ENCODE measurements at places on chromosomes 11 and 22. TPM values are rescaled to one million over a fixed set of nuclear protein-coding genes. Genes with fewer than 3 reads are reported as not detected.

The HARBI1 gene
- polyA plus RNA-seq: 4.3 TPM

The ENTHD1 gene
- polyA plus RNA-seq: not detected

The RFPL2 gene
- 0.20 TPM for polyA plus RNA-seq

The NR1H3 gene
- 52.3 TPM for polyA plus RNA-seq

The KCNE3 gene
- 28.4 TPM for polyA plus RNA-seq

The MGAT3 gene
- 22.0 TPM for polyA plus RNA-seq

The UPK3A gene
- polyA plus RNA-seq: 0.95 TPM

The TYR gene
- 0.09 TPM for polyA plus RNA-seq

The NOX4 gene
- polyA plus RNA-seq: 53.8 TPM

The SLC17A6 gene
- polyA plus RNA-seq: not detected

The DRICH1 gene
- polyA plus RNA-seq: 3.3 TPM

The SMIM35 gene
- 0.09 TPM for polyA plus RNA-seq

The SCUBE1 gene
- polyA plus RNA-seq: 10.9 TPM

The RIMBP3B gene
- polyA plus RNA-seq: not detected

The PEX26 gene
- polyA plus RNA-seq: 34.0 TPM

The NAV2 gene
- polyA plus RNA-seq: 39.5 TPM

DNA sequence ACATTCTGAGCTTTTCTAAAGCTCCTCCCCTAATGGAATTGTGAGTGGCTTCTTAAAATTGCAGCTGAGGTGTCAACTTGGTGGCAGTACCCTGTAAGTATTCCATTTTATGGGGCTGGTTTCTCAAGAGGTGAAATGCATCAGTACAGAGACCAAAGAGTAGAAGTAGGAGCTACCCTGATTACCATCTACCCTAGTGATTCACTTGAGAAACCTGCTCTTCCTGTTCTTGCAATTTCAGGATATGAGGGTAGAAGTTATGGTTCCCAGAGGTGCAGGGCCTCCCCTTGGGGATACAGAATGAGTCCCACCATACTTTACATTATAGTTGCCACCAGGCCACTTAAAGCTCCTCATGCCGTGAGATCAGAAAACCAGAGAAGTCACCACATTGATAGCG is 944.6 kb downstream of the OPCML start:
- no peak for DNase-seq

- no peak for DNase-seq
These were observed 53.8 kb upstream of the PRR5 start for GRCh38 chr22:44648085-44648820.

- no peak for DNase-seq
These were observed 83.9 kb upstream of the EED start for GRCh38 chr11:86160541-86161149.

- DNase-seq: no peak
These were observed 21.5 kb downstream of the BIRC2 start for GRCh38 chr11:102368472-102368871.

DNA sequence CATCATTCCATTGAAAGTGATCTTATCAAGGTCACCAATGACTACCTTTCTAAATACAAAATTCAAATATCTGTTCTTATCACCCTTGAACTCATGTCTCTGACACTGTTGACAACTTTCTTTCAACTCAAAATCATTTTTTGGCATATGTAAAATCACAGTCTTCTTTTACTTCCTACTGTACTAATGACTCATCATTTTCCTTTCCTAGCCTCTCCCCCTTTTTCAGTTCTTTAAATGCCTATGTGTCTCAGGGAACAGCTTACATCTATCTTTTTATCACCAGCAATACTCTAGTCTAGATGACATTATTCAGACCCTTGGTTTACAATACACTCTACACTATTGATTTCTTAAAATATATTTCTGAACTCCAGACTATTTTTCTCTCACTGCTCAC is 2220.7 kb upstream of the RAG2 start:
- DNase-seq: no peak

DNA sequence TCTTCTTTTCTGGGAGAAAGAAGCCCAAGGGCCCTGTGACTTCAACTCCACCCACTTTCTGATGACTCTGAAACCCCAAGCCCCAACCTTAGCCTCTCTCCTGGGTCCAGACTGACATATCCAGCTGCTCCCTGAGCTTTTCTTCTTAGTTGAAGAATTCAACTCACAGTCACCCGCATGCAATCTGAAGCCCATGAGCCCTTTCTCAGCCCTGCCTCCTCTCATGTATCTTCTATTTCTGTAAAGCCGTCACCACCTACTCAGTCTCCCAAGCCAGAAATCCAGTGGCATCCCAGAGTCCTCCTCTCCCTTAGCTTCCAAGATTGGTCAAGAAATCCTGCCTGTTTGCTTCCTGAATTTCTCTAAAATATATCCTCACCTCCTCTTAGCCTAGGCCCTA is 7.1 kb upstream of the TMA7B start:
- DNase-seq: no peak

- no peak for DNase-seq
These were observed 195.4 kb upstream of the ARHGAP20 start for GRCh38 chr11:110907629-110908028.

DNA sequence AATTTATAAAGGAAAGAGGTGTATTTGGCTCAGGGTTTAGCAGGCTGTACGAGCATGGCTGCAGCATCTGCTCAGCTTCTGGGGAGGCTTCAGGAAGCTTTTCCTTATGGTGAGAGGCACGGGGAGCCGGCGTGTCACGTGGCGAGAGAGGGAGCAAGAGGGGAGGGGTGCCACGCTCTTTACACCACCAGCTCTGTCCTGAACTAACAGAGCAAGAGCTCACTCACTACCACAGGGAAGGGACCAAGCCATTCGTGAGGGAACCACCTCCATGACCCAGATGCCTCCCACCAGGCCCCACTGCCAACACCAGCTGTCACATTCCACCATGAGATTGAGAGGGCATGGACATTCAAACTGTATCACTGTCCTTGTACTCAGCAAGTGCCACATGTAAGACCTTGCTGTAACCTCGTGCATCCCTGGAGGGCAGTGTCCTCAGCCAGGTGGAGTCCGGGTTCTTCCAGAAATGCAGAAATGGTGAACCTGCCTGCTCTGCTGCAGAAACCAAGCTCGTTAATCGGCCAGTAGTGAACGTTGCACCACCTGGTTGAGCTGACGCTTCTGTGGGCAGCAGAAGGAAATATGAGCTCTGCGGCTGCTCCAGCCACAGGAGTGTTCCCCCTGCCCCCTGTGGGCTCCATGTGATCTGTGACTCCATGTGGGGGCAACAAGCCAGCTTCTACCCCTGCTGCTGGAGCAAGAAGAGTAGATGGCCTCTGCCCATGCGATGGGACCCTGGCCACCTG is 368.6 kb downstream of the TBC1D22A start:
- DNase-seq: no peak

DNA sequence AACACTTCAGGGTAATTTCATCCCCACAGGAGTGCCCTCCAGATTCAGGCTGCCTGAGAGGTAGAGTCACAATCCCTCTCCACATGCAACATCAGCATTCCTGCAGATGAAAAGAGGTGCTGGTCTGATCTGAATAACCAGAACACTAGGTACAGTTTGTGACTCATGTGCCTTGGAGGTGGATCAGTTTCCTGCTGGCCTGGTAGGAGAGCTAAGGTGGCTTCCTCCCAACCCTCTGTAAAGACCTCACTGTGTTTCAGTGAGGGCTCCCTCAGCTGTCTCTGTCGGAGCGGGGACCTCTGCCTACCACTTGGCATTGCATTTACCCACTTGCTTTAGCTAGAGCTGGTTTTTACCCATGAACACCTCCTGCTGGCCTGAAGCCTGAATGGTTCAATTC is 7.6 kb downstream of the OR9G1 start:
- no peak for DNase-seq

GRCh38 chr22:18120857-18121256 is 10.2 kb downstream of the TUBA8 start:
- no peak for DNase-seq

GRCh38 chr11:36453678-36454077 is 56.4 kb downstream of the TRAF6 start:
- DNase-seq: no peak

GRCh38 chr11:75196426-75196825 is 44.1 kb upstream of the TPBGL start:
- DNase-seq: no peak

DNA sequence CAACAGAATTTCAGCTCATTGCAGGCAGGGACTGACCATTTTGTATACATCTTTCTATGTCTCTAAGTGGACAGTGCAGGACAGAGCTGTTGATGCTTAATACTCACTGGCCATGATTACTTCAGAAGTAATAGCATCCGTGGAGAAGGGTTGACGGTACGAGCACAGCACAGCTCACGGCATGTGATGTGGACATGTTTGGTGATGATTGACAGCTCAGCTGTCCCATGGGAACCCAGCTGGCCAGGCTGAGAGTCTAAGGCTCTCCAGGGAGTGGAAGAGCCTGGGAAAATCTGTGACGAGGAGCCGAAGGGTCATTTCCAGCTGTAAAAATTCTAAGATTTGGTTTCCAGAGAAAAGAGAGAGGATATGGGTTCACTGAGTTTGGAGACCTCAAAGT is 198.2 kb downstream of the SNX19 start:
- DNase-seq: no peak

- peak; percentile 39 for DNase-seq
These were observed 26.9 kb downstream of the POLR3H start for GRCh38 chr22:41517172-41518047.

GRCh38 chr11:67517784-67518552 is 5.3 kb downstream of the CABP2 start:
- no peak for DNase-seq

GRCh38 chr11:15258433-15259165 is 143.9 kb downstream of the INSC start:
- DNase-seq: no peak

DNA sequence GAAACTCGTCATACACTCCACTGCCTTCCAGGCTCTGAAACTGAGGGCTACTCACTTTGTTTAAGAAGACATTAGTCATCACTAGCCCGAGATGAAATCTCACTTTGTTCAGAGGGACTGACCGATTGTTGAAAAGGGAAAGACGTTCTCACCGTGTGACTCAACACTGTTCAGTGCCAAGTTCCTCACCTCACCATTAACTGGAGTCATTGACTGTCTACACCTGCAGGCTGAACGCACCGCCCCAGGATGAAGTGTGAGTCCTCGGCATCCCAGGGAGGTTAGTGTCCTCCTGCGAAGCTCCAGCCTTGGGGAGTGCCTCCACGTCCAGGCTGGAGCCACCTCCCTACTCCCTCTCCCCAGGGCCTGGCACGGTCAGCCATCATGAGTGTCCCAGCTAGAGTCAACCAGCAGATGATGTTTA is 30.4 kb downstream of the FADD start:
- DNase-seq: no peak

DNA sequence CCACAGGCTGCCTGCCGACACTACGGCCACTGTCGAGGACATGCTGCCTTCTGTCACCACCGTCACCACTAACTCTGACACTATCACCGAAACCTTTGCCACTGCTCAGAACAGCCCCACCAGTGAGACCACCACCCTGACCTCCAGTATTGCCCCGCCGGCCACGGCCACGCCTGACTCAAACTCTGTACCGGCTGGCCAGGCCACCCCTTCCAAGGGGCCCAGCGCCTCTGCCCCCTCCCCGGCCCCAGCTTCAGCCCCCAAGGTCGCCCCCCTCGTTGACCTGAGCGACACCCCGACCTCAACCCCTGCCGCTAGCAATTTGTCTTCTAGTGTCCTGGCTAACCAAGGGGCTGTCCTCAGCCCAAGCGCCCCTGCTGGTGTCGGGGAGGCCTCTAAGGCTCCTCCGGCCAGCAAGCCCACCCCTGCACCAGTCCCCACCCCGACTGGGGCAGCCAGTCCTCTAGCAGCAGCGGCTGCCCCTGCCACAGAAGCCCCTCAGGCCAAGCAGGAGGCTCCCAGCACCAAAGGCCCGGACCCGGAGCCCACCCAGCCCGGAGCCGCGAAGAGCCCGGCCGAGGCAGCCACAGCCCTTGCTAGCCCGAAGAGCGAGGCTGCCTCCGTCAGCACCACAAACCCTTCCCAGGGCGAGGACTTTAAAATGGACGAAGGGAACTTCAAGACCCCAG is 41.3 kb upstream of the TTC12 start:
- no peak for DNase-seq

DNA sequence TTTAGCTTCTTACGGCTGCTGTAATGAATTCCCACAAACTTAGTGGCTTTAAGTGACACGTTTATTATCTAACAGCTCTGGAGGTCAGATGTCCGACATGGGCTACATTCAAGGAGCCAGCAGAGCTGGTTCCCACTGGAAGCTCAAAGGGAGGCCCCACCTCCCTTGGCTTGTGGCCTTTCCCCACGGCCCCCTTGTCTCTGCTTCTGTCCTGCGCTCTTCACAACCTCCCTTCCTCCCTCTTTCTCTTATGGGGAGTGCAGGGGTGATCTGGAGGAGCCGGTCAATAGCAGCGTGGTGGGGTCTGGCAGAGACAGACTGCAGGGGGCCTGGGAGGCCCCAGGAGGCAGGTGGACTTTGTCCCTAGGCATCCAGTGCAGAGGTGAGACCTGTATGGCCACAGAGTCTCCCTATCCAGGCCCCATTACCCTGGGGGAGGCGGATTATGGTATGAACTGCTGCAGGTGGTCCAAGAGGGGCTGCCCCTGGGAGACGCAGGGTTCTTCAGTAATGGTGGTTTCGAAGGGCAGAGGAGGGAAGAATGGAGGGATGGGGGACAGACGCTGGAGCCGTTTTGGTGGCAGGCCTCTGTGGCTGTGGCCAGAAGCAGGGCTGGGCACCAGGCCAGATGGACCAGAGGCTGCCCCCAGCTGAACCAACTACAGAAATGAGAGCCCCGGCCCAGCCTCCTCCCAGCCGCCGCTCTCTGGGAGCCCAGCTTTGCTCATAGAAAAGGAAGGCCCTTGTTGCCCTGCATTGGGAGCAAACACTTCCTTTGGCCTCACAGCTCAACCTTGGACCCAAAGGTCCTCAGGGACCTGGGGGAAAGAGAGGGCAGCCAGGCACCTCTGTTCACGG is 30.7 kb upstream of the KCNQ1OT1 start:
- DNase-seq: no peak

- DNase-seq: no peak
These were observed 7.7 kb downstream of the RAB30 start for GRCh38 chr11:83064011-83064410.

- DNase-seq: no peak
These were observed 86.7 kb downstream of the C11orf58 start for GRCh38 chr11:16825101-16825500.

DNA sequence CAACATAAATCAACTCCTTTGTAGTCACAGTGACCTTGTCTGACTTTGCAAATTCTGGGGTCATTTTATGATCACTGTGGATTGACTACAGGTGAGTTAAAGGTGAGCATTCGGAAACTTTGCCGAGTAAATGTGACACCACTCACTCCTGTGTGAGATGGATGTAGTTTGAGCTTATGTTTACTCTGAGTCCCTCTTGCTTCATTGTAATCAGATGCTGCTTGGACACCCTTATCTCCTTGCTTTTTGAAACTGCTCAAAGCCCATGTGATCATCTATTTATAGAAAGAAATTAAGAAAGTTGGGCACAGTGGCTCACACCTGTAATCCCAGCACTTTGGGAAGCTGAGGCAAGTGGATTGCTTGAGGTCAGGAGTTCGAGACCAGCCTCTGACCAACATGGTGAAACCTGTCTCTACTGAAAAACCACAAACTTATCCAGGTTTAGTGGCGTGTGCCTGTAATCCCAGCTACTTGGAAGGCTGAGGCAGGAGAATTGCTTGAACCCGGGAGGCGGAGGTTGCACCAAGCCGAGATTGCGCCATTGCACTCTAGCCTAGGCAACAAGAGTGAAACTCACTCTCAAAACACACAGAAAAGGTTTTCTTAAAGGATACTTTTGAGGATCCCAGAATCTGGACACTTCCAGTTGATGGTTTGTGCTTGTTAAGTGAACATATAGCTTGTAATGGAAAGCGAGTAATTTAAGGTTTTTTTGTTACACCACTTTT is 7.2 kb downstream of the FAM118A start:
- no peak for DNase-seq

Data from renal cortex interstitium (tissue), 15 donors.